ENCODE measurements at places on chromosomes 1 and 21.
A peak's percentile ranks its signal among the peaks of the same experiment; 100 is the strongest.

GRCh38 chr1:215201283-215201682 is 118.7 kb downstream of the KCNK2 start:
- no peak for DNase-seq

GRCh38 chr1:32538887-32539583 is at the start of gene ZBTB8A:
Gene ZBTB8A (plus strand): TSS chr1:32539427. CDS start chr1:32592932, 53,505 bp downstream.
- peak; percentile 55 for DNase-seq

- DNase-seq, result no peak
Measured at GRCh38 chr1:201769072-201769471, 59.9 kb upstream of the IPO9 start.

DNA sequence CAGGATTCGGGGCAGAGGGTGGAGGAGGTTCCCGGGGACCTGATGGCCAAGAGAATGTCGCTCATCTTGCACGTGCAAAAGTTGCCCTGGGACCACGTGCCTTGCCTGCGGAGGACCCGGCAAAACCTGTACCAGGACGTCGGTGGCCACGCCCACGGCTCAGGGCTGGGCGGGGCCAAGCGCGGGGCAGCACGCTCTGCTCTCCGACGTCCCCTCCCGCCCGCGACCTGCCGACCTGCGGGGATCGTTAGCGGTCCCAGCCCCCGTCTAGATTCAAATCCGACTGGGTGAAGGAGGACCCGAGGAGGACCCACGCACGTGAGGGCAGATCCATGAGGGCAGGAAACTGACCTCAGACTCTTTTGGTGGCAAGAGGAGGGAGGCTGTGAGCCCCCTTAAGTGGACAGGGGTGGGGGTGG is at the start of gene C1orf167:
C1orf167 (plus strand) TSS at position 206 of the 419 bp plus-strand sequence. CDS start 2,208 bp downstream, outside the sequence.
- no peak for DNase-seq

DNA sequence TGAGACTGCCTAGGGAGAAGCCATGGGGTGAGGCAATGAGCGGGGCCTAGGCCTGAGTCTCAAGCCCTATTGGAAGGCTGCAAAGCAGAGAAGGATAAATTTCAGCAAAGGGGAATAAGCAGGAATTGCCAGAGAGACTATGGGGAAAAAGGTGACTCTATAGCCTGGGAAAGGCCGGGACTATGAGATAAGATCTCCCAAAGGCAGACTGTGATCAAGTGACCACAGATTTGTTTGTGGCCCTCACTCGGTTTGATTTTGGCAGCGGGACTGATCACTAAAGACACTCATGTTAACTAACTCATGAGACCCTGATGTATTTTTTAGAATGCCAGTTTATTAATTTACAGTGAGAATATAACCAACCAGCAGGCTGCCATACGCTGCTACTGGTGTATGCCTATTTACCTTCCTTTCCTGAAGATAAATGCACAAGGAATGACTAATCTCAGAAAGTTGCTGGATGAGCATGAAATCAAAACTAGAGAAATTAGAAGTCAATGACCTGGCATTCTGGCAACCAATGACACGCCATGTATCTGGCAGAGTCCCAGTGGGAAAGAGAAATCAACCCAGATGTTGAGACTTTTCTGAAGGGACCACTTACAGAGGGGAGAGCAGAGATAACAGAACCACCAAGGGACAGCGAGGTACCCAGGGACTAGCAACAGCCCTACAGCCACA is 4.3 kb downstream of the HSF2BP start:
- no peak for DNase-seq

DNA sequence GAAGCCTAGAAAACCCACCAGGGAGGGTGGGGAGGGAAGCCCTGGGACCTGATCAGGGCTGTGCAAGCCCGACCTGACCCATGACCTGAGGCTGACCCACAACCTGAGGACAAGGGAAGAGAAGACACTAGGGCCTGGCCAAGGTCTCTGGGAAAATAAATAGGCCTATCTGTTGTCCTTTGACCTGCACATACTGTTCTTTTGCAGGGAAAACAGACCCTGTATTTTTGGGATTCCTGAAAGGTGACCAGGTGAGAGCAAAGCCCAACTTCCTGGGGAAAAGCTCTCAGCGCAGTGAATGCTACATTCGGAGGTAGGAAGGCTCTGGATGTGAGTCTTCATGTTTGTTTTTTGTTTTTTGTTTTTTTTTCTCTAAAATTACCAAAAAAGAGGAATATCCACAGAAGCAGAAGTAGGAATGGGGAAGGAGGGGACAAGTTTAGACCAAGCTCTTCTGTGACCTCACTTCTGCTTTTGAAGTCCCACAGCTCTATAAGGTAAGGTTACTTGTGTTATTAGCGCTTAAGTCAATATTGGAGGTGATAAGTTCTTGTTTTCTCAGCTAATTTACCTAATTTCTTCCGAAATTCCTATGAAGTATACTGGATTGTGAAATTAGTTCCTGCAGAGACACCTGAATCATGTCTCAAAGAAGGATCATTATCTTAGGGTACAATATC is 26.2 kb upstream of the LYST start:
- no peak for DNase-seq

DNA sequence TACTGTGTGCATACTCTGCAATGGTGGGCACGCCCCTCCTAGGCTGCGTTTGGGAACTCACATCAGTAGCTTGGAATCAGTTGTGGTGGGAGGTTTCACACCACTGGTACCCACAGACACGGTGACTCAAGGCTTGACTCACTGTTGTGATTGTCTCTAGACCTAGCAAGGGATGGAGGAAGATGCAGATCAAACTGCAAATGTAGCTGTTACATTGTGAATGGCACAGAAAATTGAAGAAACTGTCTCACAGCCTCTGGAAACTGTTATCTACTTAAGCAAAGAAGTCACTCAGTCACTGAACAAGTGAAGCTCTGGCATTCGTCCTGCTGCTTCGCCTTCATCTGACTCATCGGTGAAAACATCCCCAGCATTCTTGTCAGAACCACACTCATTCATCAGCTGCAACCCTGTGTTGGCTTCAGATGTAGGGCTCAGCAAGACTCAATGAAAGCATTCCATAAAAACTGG is 59.5 kb downstream of the POFUT2 start:
- DNase-seq, result no peak

GRCh38 chr1:40887012-40887378 is 24.8 kb upstream of the CITED4 start:
- DNase-seq, result no peak

GRCh38 chr1:52461821-52462220 is 57.4 kb downstream of the PRPF38A start:
- no peak for DNase-seq

DNA sequence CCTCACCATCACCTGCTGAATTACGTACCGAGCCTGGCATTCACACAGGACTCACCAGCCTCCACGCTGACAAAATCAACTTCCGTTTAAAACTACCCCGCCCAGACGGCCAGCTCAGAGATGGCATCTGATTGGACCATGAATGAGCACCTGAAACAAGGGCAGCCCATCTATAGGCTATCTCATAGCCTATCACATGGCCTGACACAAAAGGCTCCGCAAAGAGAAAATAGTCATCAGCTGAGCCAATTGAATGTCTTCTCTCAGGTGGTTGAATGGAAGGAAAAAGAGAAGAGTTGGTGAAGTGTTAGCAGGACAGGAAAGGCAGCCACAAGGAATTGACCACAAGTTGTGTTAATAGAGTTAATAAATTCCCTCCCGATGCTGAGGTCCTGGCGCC is 50.6 kb upstream of the ZC3H12A start:
- DNase-seq, result no peak

DNA sequence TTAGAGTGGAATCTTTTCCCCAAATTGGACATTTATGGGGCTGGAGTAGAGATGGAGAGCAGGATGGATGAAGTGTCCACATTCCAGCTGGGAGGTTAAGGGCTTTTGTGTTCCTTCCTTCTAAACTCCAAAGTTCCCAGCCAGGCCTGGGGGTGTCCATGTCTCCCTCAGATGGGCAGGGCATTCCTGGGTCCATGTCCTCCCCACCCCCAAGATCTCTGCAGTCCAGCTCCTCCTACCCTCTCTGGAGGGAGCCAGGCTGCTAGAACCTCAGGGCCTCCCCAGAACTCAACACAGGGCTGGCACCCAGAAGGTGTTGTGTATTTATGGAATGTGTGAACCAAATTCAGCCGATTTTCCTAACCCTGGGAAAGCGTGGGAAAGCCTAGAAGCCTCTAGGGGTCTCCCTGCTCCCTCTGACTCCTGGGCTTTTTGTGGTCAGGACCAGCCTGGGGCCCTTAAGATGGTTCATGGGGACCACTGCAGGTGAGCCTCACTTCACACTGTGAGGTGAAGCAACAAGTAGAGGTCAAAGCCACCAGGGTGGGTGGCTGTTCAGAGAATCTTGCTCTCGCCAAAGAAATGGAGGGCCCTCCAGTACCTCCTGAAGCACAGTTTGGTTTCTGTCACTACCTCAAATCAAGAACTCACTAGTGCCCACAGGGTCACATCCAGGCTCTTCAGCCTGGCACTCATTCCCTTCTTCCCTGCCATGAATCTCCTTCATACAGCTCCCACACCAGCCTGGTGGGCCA is 54.8 kb downstream of the GLIS1 start:
- DNase-seq, result no peak

- DNase-seq, result no peak
Measured at GRCh38 chr21:35540950-35541638, 492.0 kb upstream of the RUNX1 start.

DNA sequence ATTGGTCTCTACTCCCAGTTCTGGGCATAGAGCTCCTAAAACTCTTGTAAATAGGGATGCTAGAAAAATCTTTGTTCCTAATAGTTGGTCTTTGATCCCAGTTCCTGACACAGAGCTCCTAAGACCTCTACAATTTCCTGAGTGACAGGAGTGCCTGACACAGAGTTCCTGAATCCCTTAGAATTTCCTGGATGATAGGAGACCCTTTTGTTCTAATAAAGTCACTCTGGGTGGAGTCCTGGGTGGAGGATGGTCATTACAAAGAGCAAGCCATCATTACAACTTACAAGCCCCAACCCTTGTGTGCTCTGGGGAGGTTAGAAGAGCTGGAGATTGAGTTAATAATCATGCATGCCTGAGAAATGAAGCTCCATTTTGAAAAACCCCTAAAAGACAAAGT is 58.4 kb downstream of the ZZZ3 start:
- no peak for DNase-seq

DNA sequence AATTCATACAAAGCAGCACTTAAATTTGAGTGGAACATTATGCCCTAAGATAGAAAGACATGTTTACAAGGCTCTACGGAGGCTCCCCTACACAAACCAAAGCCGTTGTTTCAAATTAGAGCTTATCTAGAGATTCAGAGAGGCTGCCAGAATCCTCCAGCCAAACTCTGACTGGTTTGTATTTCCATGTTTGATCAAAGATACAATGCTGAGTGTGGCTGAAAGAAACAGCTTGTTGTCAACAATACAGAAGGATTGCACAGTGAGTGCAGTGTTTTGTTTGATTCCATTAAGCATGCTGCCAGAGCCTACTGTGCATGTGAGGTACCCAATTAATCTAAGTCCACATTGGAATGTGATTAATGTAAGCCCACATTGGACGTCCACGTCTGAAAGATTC is 402.7 kb downstream of the DISC1 start:
- DNase-seq, result no peak

GRCh38 chr1:81217058-81217457 is 583.7 kb upstream of the ADGRL2 start:
- no peak for DNase-seq

- DNase-seq, result no peak
Measured at GRCh38 chr1:74571891-74572290, 59.5 kb upstream of the LRRC53 start.

DNA sequence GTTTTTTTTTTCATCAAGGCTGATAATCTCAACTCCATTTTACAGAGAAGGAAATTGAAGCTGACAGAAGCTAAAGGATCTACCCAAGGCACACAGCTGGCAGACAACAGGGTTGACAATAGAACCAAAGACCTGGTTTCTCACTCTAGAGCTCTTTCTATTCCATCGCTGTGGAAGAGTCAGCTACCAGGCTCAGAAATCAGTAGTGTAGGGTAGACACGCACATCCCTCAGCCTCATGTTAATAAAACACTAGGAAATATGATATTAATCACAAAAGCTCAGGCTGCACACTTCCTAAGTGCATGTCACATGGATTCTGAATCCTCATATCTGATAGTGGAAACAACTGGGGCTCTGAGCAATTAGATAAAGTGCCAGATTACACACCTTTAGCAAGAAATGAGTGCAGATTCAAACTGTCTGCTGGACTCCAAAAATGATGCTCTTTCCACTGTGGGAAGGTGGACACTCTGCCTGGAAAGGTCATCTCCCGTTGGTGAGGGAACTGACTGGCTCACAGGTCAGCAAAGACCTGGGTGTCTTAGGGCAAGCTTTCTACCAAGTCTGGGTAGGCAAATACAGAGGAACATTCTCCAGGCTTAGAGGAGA is 139.1 kb downstream of the TGFBR3 start:
- DNase-seq, result no peak

DNA sequence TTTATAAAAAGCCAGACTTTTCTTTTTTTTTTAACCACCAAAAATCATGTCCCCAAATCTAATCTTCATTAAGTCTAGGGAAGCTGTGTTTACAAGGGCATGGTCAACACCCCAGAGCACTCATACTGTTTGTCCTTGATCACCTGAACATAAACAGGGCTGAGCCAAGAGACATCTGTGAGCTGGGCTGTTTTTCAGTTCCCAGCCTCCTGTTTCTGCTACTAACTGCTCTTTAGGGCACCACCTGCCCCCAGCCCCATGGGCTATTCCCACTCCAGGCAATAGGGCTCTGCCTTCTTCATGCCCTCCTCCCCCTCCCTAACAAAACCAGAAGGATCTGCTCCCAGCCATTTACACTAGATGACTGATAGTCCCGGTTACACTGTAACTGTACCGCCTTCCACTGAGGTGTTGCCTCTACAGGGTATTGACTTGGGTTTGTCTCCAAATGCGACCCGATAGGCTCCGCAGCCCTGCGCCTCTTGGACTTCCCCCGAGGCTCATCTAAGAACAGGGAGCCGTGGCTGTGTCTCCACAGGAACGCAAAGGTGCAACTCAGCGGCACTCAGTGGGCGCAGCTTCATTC is 11.7 kb upstream of the SLC26A9 start:
- no peak for DNase-seq

DNA sequence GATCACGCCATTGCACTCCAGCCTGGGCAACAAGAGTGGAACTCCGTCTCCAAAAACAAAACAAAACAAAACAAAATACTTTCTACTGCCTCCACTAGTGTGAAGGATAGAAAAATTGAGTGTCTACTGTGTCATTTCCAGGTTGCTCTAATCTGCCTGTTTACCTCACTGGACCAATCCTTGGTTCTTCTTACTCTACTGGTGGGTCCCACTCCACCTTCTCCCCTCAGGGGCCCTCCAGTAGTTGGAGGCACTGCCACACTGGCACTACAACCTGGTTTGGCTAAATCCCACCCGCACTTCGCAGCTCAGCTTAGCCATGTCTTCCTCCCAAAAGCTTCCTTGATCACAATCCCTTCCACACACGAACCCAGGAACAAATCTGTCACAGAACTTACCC is 2.7 kb downstream of the TAF5L start:
- DNase-seq, result no peak

GRCh38 chr1:243550276-243550675 is 294.4 kb downstream of the SDCCAG8 start:
- no peak for DNase-seq

- DNase-seq, result no peak
Measured at GRCh38 chr1:85283475-85284199, 7.2 kb upstream of the BCL10 start.
